ENCODE measurements at places on chromosomes 7 and 10.

GRCh38 chr10:50291261-50291850 is 40.0 kb upstream of the ASAH2 start:
- DNase-seq: no peak

DNA sequence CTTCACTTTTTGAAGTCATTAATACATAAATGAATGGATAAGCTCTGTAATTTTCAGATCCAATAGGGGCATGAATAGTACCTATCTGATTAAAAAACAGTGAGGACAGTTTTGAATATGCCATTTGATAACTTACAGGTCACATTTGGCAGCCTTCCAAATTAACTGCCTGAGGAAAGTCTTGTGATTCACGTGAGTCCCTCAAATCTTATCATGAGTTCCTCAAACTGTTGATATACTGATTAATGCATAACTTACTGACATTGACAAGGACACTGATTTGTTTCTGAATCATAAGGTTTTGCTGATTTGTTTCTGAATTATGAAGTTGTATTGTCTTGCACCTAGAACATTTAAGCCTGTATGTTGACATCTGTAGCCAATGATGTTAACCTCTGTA is 55.1 kb downstream of the ANKMY2 start:
- no peak for DNase-seq

- no peak for DNase-seq
These were observed 301.5 kb upstream of the CACNA2D1 start for GRCh38 chr7:82745117-82745516.

GRCh38 chr10:99318475-99318874 is 10.7 kb upstream of the CNNM1 start:
- no peak for DNase-seq

DNA sequence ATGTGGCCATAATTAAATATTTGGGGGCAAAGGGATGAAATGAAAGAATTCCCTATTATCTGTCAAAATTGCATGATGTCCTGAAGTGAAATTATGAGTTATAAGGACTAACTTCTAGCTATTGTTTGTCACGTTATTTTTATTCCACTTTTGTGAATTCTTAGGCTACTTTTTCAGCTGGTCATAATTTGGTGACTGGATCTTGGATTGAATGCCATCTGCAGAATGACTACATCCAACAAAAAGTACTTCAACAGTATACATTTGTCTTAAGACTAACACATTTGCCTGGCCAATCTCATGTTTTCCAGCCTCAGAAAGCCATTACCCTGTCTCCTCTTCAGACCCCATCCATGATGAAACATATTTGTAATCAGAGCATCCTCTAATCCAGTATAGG is 48.1 kb upstream of the WNT16 start:
- DNase-seq: no peak

GRCh38 chr10:71963351-71964097 is 671 bp upstream of the CHST3 start:
- no peak for DNase-seq

GRCh38 chr7:136114966-136115762 is 138.0 kb upstream of the MTPN start:
- DNase-seq: no peak

- no peak for DNase-seq
These were observed 71.5 kb downstream of the RHOBTB1 start for GRCh38 chr10:60872451-60872850.

GRCh38 chr10:125164421-125164820 is 4.1 kb upstream of the CTBP2 start:
- DNase-seq: no peak

- DNase-seq: no peak
These were observed 8.8 kb downstream of the LIMK1 start for GRCh38 chr7:74092321-74092963.

DNA sequence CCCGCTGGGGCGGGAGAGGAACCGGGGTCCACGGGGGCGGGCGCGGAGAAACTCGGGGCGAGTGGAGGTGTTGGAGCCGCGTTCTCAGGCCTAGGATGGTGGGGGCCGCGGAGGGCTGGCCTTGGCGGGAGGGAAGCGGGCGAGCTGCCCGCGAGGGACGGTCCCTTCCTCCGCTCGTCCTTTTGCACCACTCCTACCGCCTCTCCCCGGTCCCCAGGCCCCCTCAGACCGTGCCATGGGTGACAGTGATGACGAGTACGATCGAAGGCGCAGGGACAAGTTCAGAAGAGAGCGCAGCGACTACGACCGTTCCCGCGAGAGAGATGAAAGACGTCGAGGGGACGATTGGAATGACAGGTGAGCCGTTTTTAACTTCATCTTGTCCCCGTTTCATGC is 451 bp downstream of the SRRT start:
- DNase-seq: no peak

- DNase-seq: no peak
These were observed 35.6 kb downstream of the PDK4 start for GRCh38 chr7:95560674-95561073.

- DNase-seq: no peak
These were observed 57.6 kb upstream of the ANTXRL start for GRCh38 chr10:46229144-46229563.

DNA sequence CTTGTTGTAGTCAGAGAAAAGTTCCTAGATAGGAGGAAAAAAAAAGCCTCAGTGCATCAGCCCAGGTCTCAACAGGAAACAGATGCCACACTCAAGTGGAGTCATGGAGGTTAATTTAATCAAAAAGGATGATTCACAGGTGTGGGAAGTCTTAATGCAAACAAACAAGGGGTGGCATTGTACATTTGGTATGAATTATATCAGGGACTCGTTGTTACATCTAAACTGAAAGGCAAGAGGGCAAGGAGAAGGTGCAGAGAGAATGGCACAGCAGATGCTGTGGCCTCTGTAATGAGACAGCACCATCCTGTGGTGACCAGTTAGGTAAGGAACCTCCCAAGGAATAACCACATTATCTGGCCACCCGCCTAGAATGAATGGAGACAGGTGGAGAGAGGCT is 133.7 kb downstream of the PTPRZ1 start:
- no peak for DNase-seq

DNA sequence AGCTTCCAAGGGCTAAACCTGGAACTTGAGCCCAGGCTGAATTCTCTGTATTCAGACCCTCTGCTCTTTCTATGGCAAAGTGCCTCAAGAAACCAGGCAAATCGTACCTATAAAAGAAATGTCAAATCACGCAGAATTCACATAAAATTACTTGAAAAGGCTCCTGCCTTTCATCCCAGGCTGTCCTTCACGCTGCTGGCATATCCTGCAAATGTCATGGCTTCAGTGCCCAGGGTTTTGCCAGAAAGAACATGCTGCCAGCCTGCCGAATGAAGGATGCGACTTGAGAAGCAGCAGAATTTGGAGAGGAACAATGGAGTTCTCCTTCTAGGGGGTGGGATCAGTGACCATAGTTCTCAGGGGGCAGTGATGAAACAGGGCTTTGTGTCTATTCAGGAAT is 602.5 kb upstream of the GALNT17 start:
- no peak for DNase-seq

DNA sequence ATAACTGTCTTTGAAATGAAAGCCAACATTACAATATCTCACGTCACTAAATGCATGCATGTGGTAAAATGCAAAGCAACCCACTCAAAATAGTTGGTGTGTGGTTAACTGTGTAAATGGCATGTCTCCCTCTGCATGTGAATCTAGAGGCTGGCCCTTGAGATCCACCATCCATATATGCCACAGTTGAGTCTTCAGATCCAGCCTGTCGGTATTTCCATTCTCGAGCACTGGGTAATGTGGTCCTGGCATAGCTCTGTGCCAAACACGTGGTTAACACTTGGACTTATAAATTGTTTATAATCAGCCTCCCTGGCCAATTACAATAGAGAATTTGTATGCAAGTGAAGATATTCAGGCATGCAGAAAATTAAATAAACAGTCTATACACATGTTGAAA is 90.3 kb downstream of the LYZL1 start:
- no peak for DNase-seq

GRCh38 chr10:49619613-49620012 is 5.8 kb downstream of the CHAT start:
- no peak for DNase-seq

DNA sequence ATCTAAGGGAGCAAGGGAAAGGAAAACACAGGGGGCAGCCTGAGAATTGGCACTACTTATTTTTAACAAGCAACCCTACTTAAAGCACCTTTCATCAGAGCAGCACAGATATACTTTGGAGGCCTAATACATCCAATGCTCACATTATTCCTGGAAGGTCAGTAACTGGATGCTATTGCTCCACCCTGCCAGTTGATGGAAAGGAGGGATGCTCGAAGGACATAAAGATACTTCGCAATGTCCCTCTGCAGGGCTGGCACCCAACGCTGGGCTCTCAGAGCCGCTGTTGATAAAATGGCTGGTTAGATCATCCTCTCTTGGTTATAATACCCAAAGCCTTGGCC is 307.9 kb upstream of the AOAH start:
- no peak for DNase-seq

DNA sequence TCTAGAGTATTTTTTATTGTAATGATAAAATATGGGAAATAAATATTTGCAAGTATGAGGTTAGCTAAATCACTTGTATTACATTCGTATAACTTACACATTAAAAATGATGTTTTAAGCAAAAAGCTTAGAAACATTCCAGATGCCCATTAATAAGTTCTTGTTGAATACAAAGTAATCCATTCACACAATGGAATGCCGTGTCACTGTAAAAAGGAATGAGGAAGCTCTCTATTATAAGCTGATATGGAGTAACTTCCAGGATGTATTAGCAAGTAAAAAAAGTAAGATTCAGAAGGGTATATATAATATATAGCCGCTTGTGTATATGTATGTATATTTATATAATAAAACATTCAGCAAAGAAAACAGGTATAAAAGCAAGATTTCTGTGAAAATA is 412.8 kb upstream of the MTPN start:
- no peak for DNase-seq

DNA sequence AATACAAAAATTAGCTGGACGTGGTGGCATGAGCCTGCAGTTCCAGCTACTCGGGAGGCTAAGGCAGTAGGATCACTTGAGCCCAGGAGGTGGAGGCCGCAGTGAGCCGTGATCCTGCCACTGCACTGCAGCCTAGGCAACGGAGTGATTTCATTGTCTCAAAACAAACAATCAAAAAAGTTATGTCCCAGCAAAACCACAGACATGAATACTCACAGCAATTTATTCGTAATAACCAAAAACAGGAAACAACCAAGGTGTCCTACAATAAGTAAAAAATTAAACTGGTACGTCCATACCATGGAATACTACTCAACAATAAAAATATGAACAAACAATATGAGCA is 11.6 kb upstream of the CYTH3 start:
- DNase-seq: no peak

- no peak for DNase-seq
These were observed 72.0 kb upstream of the WIPF3 start for GRCh38 chr7:29734246-29734731.

Measured in cortex of kidney (tissue), 1 donor.